ENCODE measurements at places on chromosomes 4 and X. TPM values are rescaled to one million over a fixed set of nuclear protein-coding genes. Genes with fewer than 3 reads are reported as not detected.

The TSPAN6 gene
- total RNA-seq, result 9.9 TPM

The WNK3 gene
- total RNA-seq, result 0.64 TPM

The TENM3 gene
- total RNA-seq, result 39.3 TPM

The MAGEC2 gene
- 111 TPM for total RNA-seq

The ADH7 gene
- not detected for total RNA-seq

The SLC7A11 gene
- total RNA-seq, result 34.1 TPM

The S100P gene
- total RNA-seq, result 20.1 TPM

The IL15 gene
- total RNA-seq, result 1.5 TPM

The WDR17 gene
- total RNA-seq, result 3.7 TPM

The UGT2A1 gene
- not detected for total RNA-seq
